Left colon (tissue), 2 donors: ENCODE measurements at places on chromosomes 6 and 20.

DNA sequence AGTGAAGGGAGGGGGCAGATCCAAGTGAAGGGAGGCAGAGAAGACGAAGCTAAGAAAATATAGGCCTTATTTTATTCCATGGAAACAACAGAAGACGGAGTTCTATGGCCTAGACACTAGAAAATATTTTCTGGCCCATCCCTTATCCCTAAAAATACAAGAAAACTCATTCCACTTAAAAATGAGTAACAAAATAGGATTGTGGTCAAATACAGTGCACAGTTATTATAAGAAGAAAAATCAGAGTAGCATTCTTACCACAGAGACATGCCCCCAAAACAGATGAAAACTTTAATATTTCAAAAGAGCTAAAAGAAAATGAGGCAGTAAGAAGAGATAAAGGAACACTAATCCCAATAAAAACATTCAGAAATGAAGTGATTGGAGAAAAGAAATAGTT, 202.9 kb downstream of the GMPR start:
- no peak for DNase-seq

- DNase-seq: no peak
Observed at GRCh38 chr6:129785047-129785755, 75.2 kb upstream of the ARHGAP18 start.

- DNase-seq: no peak
Observed at GRCh38 chr20:59453759-59454560, 150.4 kb upstream of the PHACTR3 start.

DNA sequence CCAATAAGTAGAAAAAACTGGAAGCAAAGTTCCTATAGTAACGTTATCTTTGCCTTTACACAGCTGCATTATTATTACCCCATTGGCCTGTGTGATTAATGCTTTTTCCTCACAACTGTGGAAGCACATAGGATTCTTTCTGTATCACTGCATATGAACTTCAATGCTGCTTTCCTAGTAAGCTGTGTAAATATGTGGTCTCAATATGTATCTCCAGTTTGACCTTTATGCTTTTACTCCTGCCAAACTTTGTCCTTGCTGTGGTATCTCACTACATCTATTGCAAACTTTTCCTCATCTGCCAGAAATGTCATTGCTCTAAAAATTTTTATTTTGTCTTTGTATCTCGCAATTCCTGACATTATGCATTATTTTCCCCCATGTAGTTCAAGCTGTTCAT, 168.6 kb downstream of the ZFAND3 start:
- no peak for DNase-seq

DNA sequence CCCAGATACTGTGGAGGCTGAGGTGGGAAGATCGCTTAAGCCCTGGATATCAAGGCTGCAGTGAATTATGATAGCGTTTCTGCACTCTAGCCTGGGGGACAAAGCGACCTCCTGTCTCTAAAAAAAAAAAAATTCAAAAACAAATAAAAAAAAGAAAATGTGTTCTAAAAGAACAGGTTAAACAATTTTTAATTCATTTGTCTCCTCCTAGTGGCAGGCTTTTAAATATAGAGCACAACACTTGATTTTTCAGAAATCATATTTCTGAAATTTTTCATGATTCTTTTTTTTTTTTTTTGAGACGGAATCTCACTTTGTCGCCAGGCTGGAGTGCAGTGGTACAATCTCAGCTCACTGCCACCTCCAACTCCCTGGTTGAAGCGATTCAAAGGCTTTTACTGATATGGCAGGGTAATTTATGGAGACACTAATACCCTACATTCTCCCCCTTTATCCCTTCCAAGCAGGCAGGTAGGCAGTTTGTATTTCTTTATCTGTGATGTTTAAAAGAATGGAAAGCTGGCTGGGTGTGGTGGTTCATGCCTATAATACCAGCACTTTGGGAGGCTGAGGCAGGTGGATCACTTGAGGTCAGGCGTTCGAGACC, 8.7 kb upstream of the GTF3C6 start:
- no peak for DNase-seq

GRCh38 chr6:87742106-87742505, 40.1 kb upstream of the AKIRIN2 start:
- no peak for DNase-seq

DNA sequence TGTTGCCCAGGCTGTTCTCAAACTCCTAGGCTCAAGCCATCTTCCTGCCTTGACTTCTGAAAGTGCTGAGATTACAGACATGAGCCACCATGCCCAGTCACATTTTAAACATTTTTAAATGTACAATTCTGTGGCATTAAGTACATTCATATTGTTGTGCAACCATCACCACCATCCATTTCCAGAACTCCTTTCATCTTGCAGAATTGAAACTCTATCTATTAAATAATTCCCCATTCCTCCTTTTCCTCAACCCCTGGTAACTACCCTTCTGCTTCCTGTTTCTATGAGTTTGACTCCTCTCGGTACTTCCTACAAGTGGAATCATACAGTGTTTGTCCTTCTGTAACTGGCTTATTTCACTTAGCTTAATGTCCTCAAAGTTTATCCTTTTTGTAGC, 103.8 kb upstream of the NAA20 start:
- no peak for DNase-seq

DNA sequence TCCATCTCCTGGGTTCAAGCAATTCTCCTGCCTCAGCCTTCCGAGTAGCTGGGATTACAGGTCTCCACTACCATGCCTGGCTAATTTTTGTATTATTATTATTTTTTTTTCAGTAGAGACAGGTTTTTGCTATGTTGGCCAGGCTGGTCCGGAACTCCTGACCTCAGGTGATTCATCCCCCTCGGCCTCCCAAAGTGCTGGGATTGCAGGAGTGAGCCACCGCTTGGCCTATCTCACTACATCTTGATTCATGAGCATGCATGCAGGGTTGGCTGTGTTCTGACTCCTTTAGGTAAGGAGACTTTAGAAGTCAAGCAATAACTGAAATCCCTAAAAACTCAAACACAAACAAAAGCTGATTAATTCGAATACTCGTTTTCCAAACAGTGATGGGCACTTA, 80.9 kb downstream of the GJA1 start:
- DNase-seq: no peak

DNA sequence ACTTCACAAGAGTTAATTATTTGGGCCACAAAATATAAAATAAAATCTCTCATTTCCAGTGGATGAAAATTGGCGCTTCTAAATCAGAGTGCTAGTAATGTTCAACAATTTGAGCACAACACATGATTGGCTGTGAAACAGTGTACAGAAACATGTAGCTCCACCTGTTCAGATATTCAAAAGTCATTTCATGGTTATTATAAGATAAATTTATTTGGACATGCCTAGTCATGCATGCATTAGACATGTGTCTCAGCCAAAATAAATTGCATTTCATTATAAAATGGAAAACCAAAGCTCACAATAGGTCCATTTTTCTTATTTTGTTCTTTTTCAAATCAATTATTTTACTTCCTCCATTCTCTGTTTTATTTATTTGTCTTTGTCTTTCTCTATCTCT, 374.8 kb downstream of the LMBRD1 start:
- DNase-seq: no peak

DNA sequence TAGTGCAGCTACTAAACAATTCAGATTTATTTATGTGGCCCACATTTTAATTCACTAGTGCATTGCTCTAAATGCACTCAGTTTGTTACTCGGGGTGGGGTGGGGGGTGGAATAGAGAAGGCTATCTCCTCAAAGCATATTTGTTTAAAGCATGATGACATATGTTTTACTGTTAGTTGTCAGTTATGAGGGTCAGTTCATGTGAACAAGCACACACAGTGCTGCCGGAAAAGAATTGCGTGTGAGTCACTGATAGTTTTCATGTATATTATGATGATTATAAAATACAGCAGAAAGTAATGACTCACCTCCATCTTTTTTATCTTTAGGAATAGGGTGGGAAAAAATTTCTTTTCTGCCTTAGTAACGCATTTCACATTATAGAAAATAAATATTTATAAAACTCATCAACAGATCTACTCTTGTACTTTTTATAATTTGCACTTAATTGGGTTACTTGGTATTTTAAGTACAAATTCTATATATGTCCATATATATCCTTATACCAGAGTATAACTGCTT, 42.2 kb upstream of the STXBP5 start:
- DNase-seq: peak; percentile 29

DNA sequence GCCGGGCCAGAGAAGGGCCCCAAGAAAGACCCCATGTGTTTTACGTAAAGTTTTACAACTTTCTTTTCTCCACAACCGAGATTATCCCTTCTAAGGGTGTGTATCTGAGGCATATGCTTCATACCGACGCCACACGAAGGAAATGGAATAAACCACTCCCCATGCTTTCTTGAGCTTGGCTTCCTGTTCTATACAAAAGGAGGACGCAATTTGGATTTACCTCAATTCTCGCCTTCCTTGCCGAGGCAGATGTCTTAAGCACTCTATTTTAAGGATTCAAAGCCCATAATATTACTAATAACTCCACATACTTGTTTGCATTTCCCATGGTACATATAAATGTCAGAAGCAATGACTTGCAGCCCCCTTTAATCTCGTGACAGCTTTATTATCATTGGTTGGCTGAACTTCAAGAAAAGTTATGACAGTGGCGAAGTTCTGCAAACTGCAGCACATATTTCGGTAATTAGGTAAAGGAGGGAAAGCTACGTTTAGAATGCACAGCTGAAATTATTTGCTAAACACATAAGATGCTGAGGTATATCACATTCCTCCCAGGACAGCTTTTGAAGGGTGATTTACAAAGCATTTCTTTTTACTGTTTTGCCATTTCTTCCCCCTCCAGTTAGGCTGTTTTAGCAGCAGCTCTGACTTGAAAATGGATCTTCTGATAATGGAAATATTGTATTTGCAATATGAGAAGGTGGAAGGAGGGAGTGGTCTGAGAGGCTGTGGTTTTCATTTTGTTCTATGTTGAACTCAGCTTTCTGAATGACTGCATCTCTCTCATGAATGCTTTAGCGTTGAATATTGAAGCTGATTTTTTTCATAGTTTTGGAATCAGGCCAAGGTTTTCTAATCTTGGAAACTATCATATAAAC, 330.5 kb downstream of the EPHA7 start:
- no peak for DNase-seq

DNA sequence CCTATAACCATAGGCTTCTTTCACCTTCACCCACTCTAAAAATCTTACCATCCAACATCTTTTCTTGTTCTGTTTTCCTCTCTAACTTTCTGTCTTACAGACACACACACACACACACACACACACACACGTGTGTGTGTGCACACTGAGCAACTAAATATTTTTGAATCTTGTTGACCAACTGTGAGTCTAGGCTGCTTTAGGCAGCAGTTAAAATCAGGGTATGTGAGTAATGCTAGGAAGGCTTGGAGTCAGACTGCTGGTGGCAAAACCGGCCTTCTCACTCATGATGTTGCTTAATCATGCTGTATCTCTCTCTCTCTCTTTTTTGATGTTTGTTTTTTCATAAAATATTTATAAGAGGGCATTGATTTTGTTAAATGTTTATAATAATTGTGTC, 103.1 kb upstream of the TBX18 start:
- DNase-seq: no peak

- DNase-seq: no peak
Observed at GRCh38 chr6:71419217-71420094, 130.8 kb downstream of the OGFRL1 start.

- DNase-seq: no peak
Observed at GRCh38 chr20:39431091-39431880, 469.1 kb downstream of the DHX35 start.

DNA sequence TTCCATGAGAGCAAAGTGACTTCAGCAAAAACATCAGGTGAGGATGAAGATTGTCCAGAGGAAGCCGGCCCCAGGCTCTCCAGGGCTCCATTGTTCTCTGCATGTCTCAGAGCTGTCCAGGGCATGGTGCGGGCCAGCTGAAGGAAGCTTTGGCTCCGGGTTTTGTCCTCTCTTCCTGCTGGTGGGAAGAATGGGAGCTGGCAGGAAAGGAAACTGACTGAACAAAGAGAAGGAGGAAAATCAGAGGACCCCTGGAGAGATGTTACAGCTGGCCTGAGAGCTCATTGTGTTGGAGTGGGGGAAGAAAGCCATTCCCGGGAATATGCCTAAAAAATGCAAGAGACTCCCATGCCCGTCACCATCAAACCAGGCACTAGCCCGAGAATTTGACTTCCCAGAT, 27.1 kb downstream of the PRND start:
- DNase-seq: no peak

- no peak for DNase-seq
Observed at GRCh38 chr6:722608-723007, 29.7 kb upstream of the EXOC2 start.

- no peak for DNase-seq
Observed at GRCh38 chr6:148521158-148521557, 178.5 kb downstream of the SASH1 start.

- no peak for DNase-seq
Observed at GRCh38 chr6:55979526-55979925, 104.1 kb upstream of the BMP5 start.

DNA sequence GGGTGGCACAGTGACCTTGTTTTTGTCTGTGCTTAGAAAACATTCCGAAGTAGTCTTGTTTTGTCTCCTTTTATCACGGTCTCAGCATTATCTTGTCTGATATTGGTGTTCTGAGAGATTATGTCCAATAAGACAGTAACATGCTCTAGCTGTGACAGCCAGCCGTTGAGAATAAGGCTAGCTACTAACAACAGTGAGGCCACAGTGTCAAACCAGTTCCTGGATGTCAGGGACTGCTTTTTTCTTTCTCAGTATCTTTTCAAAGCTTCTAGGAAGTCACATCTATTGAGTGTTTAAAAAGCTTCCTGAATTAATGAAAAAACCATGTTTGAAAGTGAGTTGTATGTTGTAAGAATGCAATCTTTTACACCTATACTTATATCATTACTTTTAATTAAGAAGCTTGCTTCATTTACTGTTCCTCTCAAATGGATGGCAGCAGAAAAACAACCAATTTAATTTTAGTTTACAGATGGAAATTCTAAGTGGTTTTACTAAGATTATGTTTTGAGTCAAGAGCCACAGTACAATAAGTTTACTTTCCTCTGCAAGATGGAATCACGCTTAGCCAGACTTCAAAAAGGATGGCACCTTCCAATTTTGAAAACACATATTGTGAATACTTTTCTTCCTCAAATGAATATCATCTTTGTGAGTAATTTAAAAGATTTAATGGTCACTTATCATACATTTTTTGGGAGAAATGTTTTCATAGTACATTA, 53.1 kb downstream of the MAP3K7 start:
- DNase-seq: no peak

DNA sequence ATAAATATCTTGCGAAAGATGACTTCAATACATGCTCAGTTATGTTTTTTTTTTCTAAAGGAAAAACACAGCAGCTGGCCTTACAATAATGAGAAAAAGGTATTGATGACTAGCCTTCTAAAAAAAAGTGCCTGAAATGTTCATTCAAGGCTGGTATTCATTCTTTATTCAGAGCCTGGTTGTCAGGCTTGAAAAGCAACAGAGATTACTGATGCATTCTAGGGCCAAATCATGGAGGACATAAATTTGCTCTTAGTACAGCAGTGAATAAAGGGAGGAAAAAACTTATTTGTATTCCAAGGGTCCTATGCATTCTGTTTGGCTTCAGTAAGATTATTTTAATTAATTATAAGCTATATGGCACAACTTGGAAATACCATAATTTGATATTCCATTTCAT, 83.5 kb downstream of the WASF1 start:
- no peak for DNase-seq

- DNase-seq: no peak
Observed at GRCh38 chr6:1094306-1094705, 217.6 kb upstream of the FOXQ1 start.

- no peak for DNase-seq
Observed at GRCh38 chr6:73978330-73978729, 282.3 kb downstream of the CD109 start.

GRCh38 chr20:50409495-50409894, 100.7 kb upstream of the PTPN1 start:
- no peak for DNase-seq
